ENCODE measurements at places on chromosomes 12 and 14.
A peak's percentile ranks its signal among the peaks of the same experiment; 100 is the strongest.

GRCh38 chr12:107513184-107513583 is 172.4 kb upstream of the PWP1 start:
- no peak for DNase-seq
- no peaks in the 10 kb centered on the region for H3K27me3 ChIP-seq
- no peaks in the 10 kb centered on the region for H3K36me3 ChIP-seq
- H3K4me3 ChIP-seq, result no peak overlapping the region
- no peaks in the 10 kb centered on the region for H3K4me1 ChIP-seq

GRCh38 chr14:78983126-78983525 is 813.0 kb downstream of the NRXN3 start:
- no peak overlapping the region for H3K4me3 ChIP-seq
- no peaks in the 10 kb centered on the region for H3K27me3 ChIP-seq
- no peaks in the 10 kb centered on the region for H3K4me1 ChIP-seq
- no peak for DNase-seq
- H3K27ac ChIP-seq, result no peak overlapping the region
- H3K36me3 ChIP-seq, result no peaks in the 10 kb centered on the region

- H3K27ac ChIP-seq, result no peak overlapping the region
- peaks cover 3% of the 10 kb centered on the region for H3K4me1 ChIP-seq
- no peaks in the 10 kb centered on the region for H3K36me3 ChIP-seq
- no peak overlapping the region for H3K4me3 ChIP-seq
- no peak for DNase-seq
Measured at GRCh38 chr14:93085911-93086310, 29.8 kb downstream of the ITPK1 start.

GRCh38 chr14:27386391-27386790 is 788.6 kb upstream of the NOVA1 start:
- no peak overlapping the region for H3K4me3 ChIP-seq
- H3K27me3 ChIP-seq, result no peaks in the 10 kb centered on the region

GRCh38 chr12:102347811-102348210 is 132.6 kb downstream of the IGF1 start:
- peaks cover 11% of the 10 kb centered on the region for H3K4me1 ChIP-seq
- no peaks in the 10 kb centered on the region for H3K36me3 ChIP-seq
- DNase-seq, result no peak
- no peaks in the 10 kb centered on the region for H3K27me3 ChIP-seq

DNA sequence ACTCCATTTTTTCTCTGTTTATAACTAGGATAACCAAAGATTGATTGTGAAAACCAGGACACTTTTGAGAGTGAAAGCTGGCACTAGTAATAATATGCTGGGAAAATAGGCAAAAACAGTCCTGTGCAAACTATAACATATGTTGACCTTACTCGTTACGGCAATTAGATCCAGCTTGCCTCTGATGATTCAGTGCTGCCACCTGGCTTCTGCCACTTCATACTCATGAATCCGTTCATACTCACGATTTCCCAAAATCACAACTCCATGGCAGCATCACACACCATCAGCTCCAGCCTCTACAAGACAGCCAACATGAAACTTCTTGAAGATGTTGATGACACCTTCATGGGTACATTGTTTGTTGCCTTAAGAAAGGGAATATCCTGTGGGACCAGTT is 49.1 kb upstream of the CAND1 start:
- no peaks in the 10 kb centered on the region for H3K36me3 ChIP-seq
- no peaks in the 10 kb centered on the region for H3K4me1 ChIP-seq
- no peak overlapping the region for H3K27ac ChIP-seq
- no peak overlapping the region for H3K4me3 ChIP-seq
- DNase-seq, result no peak
- H3K27me3 ChIP-seq, result no peaks in the 10 kb centered on the region

DNA sequence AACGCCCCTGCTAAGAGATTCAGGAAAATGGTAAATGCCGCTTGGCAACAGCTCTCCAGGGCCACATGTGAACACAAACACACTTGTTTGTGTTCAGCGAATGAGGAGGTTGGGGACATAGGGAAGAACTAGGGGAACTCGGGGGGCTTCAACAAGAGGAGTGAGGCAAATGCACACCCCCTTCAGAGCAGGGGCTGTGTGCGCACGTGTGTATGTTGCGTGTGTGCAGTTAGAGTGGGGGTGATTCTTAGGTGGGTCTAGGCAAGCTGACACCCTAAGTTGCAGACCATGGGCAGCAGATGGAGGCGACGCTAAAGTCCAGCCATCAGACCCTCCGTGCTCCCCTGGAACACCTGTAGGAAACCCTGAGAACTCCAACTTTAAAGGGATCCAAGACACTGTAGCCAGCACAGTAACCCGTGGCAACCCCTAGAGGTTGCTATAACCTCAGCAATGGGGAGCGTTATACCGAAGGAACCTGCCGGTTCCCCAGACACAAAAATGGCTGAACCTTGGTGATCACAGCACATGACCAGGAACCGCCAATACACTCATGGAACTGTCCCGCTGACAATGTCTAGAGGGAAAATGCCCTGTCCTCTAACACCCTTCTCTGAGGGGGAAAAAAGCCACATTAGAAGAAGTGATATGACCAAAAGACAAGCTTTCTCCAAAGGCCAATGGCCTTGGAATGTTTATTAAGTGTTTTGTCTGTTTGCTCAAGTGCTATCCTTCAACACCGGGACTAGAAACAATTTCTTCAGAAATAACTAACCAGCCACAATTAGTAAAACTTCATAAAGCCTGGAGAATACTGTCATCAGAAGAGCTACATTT is 86.5 kb upstream of the CEP83 start:
- no peak overlapping the region for H3K27ac ChIP-seq
- DNase-seq, result peak; percentile 40
- H3K36me3 ChIP-seq, result no peaks in the 10 kb centered on the region
- no peaks in the 10 kb centered on the region for H3K27me3 ChIP-seq
- no peak overlapping the region for H3K4me3 ChIP-seq

GRCh38 chr12:98814254-98814653 is 169.2 kb downstream of the APAF1 start:
- DNase-seq, result no peak
- no peaks in the 10 kb centered on the region for H3K4me1 ChIP-seq
- no peaks in the 10 kb centered on the region for H3K27me3 ChIP-seq
- H3K27ac ChIP-seq, result no peak overlapping the region
- H3K36me3 ChIP-seq, result no peaks in the 10 kb centered on the region

- DNase-seq, result no peak
- no peaks in the 10 kb centered on the region for H3K36me3 ChIP-seq
- H3K4me3 ChIP-seq, result no peak overlapping the region
- H3K27me3 ChIP-seq, result no peaks in the 10 kb centered on the region
- no peak overlapping the region for H3K27ac ChIP-seq
Measured at GRCh38 chr12:41289501-41289900, 101.4 kb downstream of the PDZRN4 start.

DNA sequence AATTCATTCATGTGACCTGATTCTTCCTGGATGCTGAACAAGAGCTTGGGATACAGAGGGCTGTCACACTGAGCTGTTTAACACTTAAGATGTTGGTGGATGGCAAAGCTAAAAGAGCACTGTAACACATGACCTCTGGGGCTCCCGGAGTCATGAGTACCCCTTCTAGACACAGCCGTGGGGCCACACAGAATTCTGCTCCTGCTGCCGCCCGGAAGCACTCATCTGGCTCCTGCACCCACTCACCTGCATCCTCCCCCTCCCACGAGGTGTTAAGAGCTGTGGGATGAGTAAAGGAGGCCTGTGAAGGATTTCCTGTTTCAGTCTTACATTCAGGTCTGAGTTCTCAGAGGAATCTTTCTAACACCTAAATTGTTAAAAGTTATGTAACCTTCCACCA is 78.0 kb upstream of the SSTR1 start:
- peaks cover 1% of the 10 kb centered on the region for H3K4me1 ChIP-seq
- H3K27me3 ChIP-seq, result no peaks in the 10 kb centered on the region
- no peak overlapping the region for H3K27ac ChIP-seq
- no peak overlapping the region for H3K4me3 ChIP-seq

DNA sequence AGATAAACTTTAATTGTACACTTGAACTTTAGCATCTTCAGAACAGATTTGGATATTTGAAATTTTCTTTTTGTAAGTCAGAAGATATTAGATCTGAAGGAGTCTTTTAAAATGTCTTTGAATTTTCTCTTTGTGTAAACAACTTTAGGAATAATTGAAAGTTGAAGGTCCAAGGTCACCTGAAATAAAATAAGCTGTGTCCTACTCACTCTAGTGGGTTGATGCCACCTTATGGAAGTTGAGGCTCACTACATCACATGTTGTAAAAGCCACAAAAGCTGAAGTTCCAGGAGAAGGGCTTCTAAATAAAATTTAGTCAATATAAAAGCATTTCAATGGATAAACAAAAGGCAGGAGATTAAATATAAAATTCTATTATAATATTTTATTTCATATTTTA is 122.0 kb upstream of the ATXN7L3B start:
- H3K36me3 ChIP-seq, result no peaks in the 10 kb centered on the region
- no peak overlapping the region for H3K27ac ChIP-seq
- H3K4me3 ChIP-seq, result no peak overlapping the region
- no peaks in the 10 kb centered on the region for H3K4me1 ChIP-seq

GRCh38 chr14:58430156-58430555 is 2.6 kb downstream of the KIAA0586 start:
- H3K27me3 ChIP-seq, result no peaks in the 10 kb centered on the region
- H3K4me1 ChIP-seq, result peaks cover 1% of the 10 kb centered on the region
- H3K36me3 ChIP-seq, result no peaks in the 10 kb centered on the region

- DNase-seq, result peak; percentile 51
- H3K27me3 ChIP-seq, result no peaks in the 10 kb centered on the region
- H3K4me1 ChIP-seq, result peaks cover 24% of the 10 kb centered on the region
Measured at GRCh38 chr12:109946505-109946904, 46.4 kb downstream of the TCHP start.

- H3K36me3 ChIP-seq, result no peaks in the 10 kb centered on the region
- H3K27me3 ChIP-seq, result no peaks in the 10 kb centered on the region
- H3K27ac ChIP-seq, result no peak overlapping the region
- DNase-seq, result no peak
Measured at GRCh38 chr14:34721129-34721528, 6.7 kb upstream of the CFL2 start.

DNA sequence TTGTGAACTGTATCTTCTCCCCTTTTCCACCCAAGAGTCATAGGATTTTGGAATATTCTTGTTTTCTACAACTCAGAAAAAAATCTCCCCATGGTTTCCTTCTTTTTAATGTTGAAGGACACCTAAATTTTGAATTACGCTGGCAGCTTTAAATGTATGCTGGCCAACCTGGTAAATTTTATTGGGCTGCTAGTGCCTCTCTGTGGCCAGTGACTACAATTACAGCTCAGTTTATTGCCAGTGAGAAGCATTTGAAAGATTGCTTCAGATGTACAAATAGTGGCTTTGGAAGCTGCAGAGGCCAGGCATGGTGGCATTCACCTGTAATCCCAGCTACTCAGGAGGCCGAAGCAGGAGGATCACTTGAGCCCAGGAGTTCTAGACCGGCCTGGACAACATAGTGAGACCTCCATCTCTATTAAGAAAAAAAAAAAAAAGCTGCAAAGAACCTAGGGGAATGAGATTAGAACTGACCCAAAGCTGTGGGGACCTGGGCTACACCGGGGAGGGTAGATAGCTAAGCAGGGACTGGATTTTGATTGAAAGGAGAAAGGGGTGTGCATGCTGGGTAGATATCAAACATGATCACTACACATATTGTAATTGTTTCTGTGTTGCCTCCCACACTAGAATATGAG is 7.6 kb upstream of the RAB21 start:
- DNase-seq, result peak; percentile 23
- no peaks in the 10 kb centered on the region for H3K36me3 ChIP-seq
- no peak overlapping the region for H3K4me3 ChIP-seq
- no peaks in the 10 kb centered on the region for H3K27me3 ChIP-seq
- no peak overlapping the region for H3K27ac ChIP-seq

DNA sequence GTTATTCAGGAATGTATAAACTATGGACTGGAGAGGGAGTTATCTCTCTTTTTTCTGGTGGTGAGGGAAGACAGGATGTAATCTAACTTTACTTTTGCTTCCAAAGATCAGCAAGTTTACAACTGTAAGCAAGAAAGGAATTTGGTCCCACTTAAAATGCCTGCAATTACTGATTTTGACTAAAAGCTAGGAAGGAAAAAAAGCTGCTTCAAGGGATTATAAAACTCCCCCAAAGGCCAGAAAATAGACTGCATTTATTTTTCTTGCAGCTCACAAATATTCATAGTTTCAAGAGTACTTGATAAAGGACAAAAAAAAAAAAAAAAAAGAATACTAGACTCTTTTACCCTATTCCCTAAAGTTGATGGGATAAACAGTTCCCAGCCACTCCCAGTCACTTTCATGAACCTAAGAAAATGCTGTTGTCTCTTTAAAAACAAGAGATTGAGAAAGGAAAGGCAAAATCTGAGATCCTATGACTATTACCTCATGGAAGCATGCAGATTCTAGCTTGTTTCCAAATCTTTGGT is 128.7 kb upstream of the BMP4 start:
- H3K27me3 ChIP-seq, result no peaks in the 10 kb centered on the region
- no peaks in the 10 kb centered on the region for H3K36me3 ChIP-seq
- H3K4me1 ChIP-seq, result peaks cover 8% of the 10 kb centered on the region
- no peak for DNase-seq

- no peaks in the 10 kb centered on the region for H3K27me3 ChIP-seq
- DNase-seq, result no peak
Measured at GRCh38 chr14:24179961-24180796, 8.3 kb downstream of the REC8 start.

DNA sequence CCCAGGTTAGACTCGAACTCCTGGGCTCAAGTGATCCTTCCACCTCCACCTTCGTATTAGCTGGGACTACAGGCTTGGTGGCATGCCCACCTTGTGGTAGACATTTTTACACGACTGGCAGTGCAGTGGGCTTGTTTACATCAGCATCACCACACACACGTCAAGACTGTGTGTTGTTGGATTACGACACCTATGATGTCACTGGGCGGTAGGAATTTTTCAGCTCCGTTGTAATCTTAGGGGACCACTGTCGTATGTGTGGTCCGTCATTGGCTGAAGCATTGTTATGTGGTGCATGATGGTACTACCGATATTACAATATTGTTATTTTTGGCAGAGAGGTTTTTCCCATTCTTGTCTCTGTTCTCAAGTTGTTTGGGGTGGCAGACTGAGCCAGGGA is 50.7 kb downstream of the TSPAN9 start:
- no peak overlapping the region for H3K4me3 ChIP-seq
- DNase-seq, result no peak
- H3K27ac ChIP-seq, result no peak overlapping the region
- no peaks in the 10 kb centered on the region for H3K27me3 ChIP-seq

- DNase-seq, result no peak
- H3K27me3 ChIP-seq, result no peaks in the 10 kb centered on the region
- H3K27ac ChIP-seq, result no peak overlapping the region
- no peaks in the 10 kb centered on the region for H3K36me3 ChIP-seq
Measured at GRCh38 chr14:73245480-73246325, 8.4 kb downstream of the PAPLN start.

- H3K4me3 ChIP-seq, result no peak overlapping the region
- no peak for DNase-seq
- H3K27me3 ChIP-seq, result no peaks in the 10 kb centered on the region
- H3K4me1 ChIP-seq, result no peaks in the 10 kb centered on the region
Measured at GRCh38 chr12:52087961-52088820, 8.7 kb downstream of the SMIM41 start.

DNA sequence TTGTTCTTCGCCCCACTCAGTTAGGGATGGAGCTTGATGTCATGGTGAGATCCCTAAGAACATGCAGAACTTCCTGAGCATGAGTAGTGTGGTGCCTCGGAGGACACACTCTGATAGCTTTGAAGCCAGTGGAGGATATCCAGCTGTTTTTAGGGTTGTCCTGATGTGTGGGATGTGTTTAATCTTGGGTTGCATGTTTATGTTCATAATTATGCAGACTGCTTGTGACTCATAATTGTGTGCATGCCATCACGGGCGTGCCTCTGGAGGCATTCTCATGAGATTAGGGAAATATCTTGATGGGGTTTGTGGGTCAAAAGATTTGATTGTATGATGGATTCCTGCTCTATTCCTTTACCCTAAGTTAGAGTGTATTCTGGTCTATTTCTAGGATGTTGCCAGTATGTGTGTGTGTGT is 267.4 kb upstream of the PELI2 start:
- H3K4me3 ChIP-seq, result no peak overlapping the region
- H3K27me3 ChIP-seq, result no peaks in the 10 kb centered on the region
- no peaks in the 10 kb centered on the region for H3K36me3 ChIP-seq
- H3K27ac ChIP-seq, result no peak overlapping the region
- DNase-seq, result no peak
